RCC 7860 (cell line): ENCODE measurements at places on chromosomes 12 and 14.

DNA sequence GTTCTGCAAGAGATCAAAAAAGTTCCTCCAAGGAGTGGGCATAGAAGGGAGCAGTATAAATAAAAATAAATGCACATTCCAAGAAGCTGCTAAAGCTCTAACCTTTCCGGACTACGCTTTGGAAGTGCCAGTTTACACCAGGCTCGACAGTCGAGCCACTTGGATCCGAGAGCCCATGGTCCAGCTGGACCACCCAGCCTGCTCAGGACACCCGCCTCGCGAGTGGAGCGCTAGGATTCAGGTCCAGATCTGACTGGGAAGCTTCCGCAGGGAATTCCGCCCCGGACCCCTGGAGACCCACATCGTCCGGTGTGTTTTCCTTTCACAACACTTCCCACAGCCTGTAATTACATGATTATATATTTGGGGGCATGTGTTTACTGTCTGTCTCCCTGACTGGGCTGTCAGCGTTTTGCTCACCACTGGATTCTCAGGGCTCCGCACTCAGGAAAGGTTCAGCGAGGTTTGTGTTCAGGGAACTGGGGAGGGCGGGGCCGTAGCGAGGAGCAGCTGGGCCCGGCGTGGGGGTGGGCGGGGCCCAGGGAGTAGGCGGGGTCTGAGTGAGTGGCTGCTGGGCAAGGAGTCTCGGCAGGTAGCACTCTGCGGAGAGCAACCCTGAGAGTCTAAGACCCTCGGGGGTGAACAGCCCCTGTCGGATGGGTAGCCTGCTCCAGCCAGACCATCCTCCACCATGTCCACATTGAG lies 52.3 kb upstream of the TMEM263 start:
- no peak for DNase-seq

DNA sequence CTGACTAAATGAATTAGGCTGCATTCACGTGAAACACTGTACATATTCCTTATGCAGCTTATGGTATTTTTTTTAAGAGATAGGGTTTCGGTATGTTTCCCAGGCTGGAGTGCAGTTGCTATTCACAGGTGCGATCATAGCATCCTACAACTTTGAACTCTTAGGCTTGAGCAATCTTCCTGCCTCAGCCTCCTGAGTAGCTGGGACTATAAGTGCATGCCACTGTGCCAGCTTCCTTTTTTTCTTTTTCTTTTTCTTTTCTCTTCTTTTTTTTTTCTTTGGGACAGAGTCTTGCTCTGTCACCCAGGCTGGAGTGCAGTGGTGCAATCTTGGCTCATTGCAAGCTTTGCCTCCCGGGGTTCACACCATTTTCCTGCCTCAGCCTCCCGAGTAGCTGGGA lies 35.8 kb upstream of the SPPL3 start:
- DNase-seq, result no peak

DNA sequence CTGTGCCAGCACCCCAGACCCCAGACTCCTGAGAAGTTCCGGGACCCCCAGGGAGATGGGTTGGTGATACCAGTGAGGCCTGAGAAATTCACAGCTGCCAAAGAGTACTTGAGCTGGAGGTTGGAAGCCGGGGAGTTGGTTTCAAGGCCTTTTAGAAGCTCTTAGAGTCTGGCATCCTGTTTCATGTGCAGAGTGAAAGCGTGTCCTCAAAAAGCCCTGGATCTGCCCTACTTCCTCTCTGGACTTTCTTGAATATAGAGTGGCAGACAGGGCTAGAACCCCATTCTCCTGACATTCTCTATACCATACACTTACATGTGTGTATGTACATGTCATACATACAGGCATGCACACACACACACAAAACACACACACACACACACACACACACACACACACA lies 31.3 kb upstream of the PPM1A start:
- DNase-seq, result no peak

- DNase-seq, result no peak
These were observed 123.5 kb downstream of the NAV3 start for GRCh38 chr12:77954206-77954555.

- DNase-seq, result peak; percentile 14
These were observed 31.7 kb upstream of the KCNH3 start for GRCh38 chr12:49507139-49507538.

DNA sequence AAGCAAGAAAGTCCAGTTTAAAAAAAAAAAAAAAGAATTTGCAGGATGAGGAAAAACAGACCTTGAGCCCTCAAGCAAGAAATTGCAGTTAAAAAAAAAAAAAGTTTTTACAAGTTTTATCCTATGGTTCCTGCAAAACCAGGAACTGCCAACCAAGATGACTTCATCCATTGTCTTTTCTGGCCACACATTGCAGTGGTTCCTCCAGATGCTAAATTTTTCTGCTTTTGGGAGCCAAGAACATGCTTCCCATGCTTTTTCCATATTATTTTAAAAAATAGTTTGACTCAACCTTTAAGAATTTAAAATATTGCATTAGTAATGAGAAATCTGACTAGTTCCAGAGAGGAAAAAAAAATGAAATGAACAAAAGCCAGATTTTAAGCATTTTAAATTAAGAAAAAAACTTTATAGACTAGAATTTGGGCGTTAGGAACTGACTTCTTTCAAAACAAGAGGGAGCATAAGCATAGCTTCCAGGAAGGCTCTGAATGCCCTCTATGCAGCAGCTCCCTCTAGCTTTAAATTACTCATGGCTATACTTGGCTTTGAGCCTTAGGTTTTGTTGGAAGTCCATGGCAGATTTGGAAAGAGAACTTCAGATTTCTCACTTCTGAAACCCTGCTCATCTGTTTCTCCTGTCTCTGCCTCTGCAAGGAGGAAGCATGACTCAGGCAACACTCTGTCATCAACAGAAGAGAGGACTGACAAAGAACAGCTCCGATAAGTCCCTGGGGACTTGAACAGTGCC lies 124.5 kb downstream of the GPR65 start:
- no peak for DNase-seq

GRCh38 chr14:35384455-35385041 lies 20.0 kb downstream of the NFKBIA start:
- peak; percentile 70 for DNase-seq

DNA sequence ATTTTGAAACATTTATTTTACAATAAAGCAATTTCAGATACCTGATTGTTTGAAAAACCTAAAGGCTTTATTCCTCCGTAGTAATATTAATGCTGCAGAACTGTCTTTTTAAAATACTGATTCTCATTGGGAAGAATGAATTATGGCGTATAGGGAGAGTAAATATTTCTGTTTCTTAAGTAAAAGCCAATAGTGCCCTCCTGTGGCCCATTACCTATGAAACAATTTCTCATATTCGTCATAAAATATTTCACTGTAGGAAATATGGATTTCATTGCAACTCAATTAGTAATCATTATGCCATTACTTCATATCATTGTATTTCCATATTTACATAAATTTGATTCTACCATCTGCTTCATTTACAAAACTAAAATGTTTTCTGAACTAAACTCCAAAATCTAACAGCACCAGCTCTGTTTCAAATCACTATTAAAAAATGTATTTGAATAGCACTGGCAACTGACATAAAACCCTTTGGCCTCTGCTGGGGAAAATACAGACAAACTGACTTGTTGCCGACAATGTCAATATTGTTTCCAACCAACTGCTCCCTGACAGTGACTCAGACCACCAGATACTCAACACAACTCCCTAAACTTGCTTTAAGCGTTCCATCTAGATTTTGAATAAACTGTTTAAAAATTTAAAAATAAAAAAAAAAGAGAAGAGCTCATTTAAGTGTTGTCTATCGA lies 290.3 kb downstream of the NAV3 start:
- no peak for DNase-seq

- DNase-seq, result no peak
These were observed 154.1 kb upstream of the BTG1 start for GRCh38 chr12:92299744-92300143.

DNA sequence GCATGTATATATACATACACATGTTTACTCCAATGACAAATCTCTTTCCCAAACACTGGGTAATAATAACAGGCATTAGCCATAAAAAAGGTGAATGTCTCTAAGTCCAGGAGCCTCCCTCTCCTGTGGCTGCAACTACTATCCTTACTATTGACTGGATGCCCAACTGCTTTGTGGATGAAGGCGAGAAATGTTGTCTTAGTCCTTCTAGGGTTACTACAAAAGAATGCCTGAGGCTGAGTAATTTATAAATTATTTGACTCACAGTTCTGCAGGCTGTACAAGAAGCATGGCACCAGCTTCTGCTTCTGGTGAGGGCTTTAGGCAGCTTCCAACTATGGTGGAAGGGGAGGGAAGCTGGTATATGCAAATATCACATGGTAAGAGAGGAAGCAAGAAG lies 366.0 kb upstream of the DDHD1 start:
- no peak for DNase-seq

GRCh38 chr12:43878050-43878449 lies 42.2 kb downstream of the TMEM117 start:
- no peak for DNase-seq

- peak; percentile 40 for DNase-seq
These were observed 31.6 kb upstream of the PTPRQ start for GRCh38 chr12:80412343-80412953.

GRCh38 chr12:50557421-50557820 lies 52.6 kb downstream of the DIP2B start:
- DNase-seq, result no peak

GRCh38 chr14:64112867-64113678 lies 181.1 kb downstream of the ESR2 start:
- no peak for DNase-seq

DNA sequence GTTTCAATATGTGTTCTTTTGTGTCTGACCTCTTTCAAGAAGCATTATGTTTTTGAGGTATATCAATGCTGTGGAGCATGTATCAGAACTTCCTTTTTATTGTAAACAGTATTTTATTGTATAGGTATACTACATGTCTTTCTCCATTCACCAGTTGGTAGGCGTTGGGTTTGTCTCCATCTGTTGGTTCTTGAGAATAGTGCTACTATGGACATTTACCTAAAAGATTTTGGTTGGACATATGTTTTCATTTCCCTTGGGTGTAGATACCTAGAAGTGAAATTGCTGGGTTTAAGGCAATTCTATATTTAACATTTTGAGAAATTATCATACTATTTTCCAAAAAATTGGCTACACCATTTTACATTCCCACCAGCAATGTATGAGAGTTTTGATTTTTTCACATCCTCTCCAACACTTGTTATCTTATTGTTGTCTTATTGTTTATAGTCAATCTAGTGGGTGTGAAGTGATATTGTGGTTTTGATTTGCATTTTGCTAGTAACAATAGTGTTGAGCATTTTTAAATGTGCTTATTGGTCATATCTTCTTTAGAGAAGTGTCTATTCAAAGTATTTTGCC lies 409.2 kb downstream of the IPO8 start:
- DNase-seq, result no peak

DNA sequence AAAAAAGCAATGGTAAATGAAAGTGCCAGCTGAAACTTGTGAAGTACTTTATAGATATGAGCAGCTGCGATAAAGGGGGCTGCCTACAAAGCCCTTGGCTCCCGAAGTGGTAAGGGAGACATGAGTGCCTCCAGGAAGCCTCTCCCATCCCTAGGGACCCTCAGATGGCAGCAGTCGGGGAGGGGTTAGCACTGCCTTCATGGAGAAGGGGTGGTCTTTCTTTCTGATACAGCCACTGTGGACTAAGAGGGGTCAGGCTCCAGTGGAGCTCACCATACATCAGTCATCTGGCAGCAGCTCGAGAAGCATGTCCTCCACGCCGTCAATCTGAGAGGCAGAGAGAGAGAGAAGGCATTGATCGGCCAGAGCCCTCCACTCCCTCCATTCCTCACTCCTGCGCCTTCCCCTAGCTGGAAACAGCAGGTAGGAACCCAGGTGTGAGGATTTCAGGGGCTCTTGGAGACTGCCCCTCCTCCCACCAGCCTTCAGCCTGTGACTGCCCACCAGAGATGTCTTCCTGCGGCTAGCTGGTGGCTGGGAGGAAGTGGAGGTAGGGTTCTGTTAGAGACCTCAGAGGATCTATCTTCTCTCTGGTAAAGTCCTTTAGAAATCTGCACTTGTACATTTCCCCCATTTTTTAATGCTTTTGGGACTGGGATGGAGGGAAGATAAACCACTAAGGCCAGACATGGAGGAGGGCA lies 2.3 kb downstream of the TCL1A start:
- DNase-seq, result no peak

- DNase-seq, result no peak
These were observed 96.7 kb downstream of the SLC25A47 start for GRCh38 chr14:100419856-100420255.

- no peak for DNase-seq
These were observed 32.6 kb upstream of the PNMA1 start for GRCh38 chr14:73746520-73747378.

DNA sequence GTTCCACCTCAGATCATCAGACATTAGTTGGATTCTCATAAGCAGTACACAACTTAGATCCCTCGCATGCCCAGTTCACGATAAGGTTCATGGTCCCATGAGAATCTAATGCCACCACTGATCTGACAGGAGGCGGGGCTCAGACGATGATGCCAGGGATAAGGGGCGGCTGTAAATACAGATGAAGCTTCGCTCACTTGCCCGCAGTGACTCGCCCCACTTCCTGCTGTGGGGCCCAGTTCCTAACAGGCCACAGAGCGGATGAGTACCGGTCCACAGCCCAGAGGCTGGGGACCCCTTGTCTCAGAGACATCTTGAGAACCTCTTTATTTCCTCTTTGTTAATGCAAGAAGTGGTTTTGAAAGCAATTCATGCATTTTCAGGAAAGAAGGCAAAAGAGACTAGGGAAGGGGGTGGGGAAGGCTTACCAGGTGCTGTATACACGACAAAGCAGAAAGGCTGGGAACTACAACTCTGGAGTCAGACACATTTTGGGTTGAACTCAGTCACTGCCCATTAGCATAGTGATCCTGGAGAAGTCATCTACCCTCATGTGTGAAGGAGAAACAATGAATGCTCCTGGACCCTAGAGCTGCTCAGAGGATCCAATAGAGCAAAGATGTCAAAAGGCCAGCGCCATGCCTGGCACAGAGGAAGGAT lies 68.7 kb downstream of the EID3 start:
- no peak for DNase-seq

DNA sequence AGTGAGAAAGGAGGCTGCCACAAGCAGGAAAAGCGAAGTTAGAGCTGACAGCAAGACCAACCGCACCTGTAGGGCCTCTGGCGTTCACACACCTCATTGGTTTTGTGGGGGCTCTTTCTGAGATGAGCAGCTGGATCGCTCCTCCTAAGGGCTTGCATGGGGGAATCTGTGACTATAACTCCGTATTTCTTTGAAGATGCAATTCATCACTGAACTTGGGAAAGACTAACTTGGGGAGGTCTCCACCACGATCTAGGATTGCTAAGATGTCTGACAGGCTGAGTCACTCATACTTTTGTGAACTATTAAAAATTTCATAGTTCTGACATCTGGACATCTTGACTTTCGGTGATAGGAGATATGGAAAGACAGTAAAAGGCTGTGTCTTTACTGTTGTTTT lies 173.6 kb downstream of the ETV6 start:
- DNase-seq, result peak; percentile 38

- DNase-seq, result no peak
These were observed 28.2 kb downstream of the RPS6KA5 start for GRCh38 chr14:91032248-91032647.

- DNase-seq, result no peak
These were observed 173.0 kb downstream of the KIF26A start for GRCh38 chr14:104311358-104311757.

DNA sequence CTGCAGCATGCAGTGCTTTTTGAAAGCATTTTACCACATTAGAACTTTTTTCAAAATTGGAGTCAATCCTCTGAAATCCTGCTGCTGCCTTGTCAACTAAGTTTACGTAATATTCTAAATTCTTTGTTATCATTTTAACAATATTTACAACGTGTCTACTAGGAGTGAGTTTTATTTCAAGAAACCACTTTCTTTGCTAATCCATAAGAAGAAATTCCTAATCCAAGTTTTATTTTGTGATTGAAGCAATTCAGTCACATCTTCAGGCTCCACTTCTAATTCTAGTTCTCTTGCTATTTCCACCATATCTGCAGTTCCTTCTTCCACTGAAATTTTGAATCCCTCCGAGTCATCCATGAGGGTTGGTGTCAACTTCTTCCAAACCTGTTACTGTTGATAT lies 25.4 kb downstream of the PRORP start:
- DNase-seq, result no peak
